ENCODE measurements at places on chromosomes 6 and 20. TPM values are rescaled to one million over a fixed set of nuclear protein-coding genes. Genes with fewer than 3 reads are reported as not detected.

HSPA12B gene
- 9.3 TPM for total RNA-seq

CST5 gene
- not detected for total RNA-seq

ZNF184 gene
- 9.2 TPM for total RNA-seq

BNIP5 gene
- under 0.01 TPM for total RNA-seq

PHACTR1 gene
- 4.1 TPM for total RNA-seq

RIMS1 gene
- total RNA-seq: 4.0 TPM

CDH22 gene
- 0.66 TPM for total RNA-seq

COL20A1 gene
- total RNA-seq: not detected

FHL5 gene
- total RNA-seq: 12.9 TPM

HAO1 gene
- not detected for total RNA-seq

RGS17 gene
- total RNA-seq: 1.8 TPM

OPRM1 gene
- total RNA-seq: not detected

SLC35D3 gene
- total RNA-seq: not detected

PRSS35 gene
- total RNA-seq: not detected

CLPSL2 gene
- total RNA-seq: 2.3 TPM

- H3K36me3 ChIP-seq: no peaks in the 10 kb centered on the region
- H3K4me1 ChIP-seq: no peaks in the 10 kb centered on the region
- no peaks in the 10 kb centered on the region for H3K27me3 ChIP-seq
Observed at GRCh38 chr20:1664911-1665310, 7.3 kb upstream of the SIRPG start.

GRCh38 chr20:19824861-19825260 lies 66.8 kb downstream of the RIN2 start:
- no peaks in the 10 kb centered on the region for H3K4me1 ChIP-seq
- no peak for DNase-seq
- no peaks in the 10 kb centered on the region for H3K27me3 ChIP-seq
- H3K36me3 ChIP-seq: no peaks in the 10 kb centered on the region
- no peak overlapping the region for H3K4me3 ChIP-seq

GRCh38 chr20:59561228-59561605 lies 43.1 kb upstream of the PHACTR3 start:
- H3K4me3 ChIP-seq: no peak overlapping the region
- DNase-seq: no peak
- H3K4me1 ChIP-seq: no peaks in the 10 kb centered on the region
- no peaks in the 10 kb centered on the region for H3K27me3 ChIP-seq

DNA sequence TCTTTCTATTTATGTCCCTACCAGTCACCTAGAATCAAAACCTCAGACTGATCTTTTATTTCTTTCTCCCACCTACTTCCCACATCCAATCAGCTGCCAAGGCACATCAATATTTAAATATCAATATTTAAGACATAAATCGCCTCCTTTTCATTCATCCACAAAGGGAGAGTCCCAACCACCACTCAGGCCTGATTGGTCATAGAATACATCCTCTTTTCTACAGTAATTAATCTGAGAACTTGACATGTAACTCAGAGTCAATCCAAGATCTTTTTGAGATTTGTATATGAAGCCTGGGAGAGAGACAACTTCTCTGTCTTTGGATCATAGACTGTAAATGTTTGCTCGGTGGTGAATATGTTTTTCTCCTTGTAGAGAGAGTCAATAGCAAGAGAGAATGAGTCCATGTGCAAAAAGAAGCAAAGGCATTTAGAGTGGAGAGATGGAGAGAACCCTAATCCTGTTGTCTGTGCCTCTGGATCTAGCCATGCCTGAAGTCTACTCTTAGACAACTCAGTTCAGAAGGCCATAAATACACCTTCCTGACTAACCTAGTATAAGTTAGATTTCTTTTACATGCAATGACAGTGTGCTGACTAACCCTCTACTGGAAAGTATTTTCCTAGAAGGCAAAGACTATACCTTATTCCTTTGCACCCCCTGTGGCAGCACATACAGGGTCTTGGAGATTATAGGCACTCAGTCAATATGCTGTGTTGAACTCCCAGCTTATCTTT lies 12.1 kb upstream of the NEDD9 start:
- H3K4me1 ChIP-seq: no peaks in the 10 kb centered on the region
- no peaks in the 10 kb centered on the region for H3K27me3 ChIP-seq
- no peak overlapping the region for H3K4me3 ChIP-seq
- H3K36me3 ChIP-seq: no peaks in the 10 kb centered on the region
- H3K27ac ChIP-seq: no peak overlapping the region

- H3K27me3 ChIP-seq: no peaks in the 10 kb centered on the region
- H3K4me3 ChIP-seq: no peak overlapping the region
- no peak for DNase-seq
Observed at GRCh38 chr20:33744773-33745385, 13.1 kb downstream of the ZNF341 start.

GRCh38 chr20:1378735-1379125 lies 14.1 kb downstream of the FKBP1A start:
- H3K4me3 ChIP-seq: no peak overlapping the region
- no peak overlapping the region for H3K27ac ChIP-seq
- no peaks in the 10 kb centered on the region for H3K4me1 ChIP-seq
- H3K27me3 ChIP-seq: no peaks in the 10 kb centered on the region
- H3K36me3 ChIP-seq: no peaks in the 10 kb centered on the region
- DNase-seq: no peak

GRCh38 chr20:57838670-57839151 lies 128.9 kb upstream of the PMEPA1 start:
- no peaks in the 10 kb centered on the region for H3K4me1 ChIP-seq
- no peaks in the 10 kb centered on the region for H3K27me3 ChIP-seq
- H3K27ac ChIP-seq: no peak overlapping the region
- DNase-seq: no peak
- no peak overlapping the region for H3K4me3 ChIP-seq
- H3K36me3 ChIP-seq: no peaks in the 10 kb centered on the region

- H3K4me1 ChIP-seq: no peaks in the 10 kb centered on the region
- H3K27me3 ChIP-seq: peaks cover 14% of the 10 kb centered on the region
Observed at GRCh38 chr20:37558306-37558705, 30.6 kb upstream of the BLCAP start.

DNA sequence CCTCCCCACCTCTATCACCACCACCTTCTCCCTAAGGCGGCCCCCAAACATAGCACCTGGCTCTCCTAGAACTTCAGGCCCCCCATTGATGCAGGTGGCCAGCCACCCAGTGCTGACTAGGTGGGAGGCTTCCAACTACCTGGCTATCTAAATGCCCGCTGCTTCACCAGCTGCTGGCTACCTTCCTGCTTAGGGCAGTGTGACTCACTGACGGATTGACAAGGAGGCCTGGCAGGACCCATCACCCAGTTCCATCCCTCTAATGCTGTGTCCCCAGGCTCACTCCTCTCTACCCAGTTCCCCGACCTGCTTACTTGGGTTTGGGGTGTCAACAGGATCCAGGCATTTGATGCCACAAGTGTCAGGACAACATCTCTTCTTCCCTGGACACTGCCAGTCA lies 1.1 kb downstream of the SLPI start:
- H3K36me3 ChIP-seq: no peaks in the 10 kb centered on the region
- H3K4me3 ChIP-seq: peak overlapping the region; percentile 45
- H3K4me1 ChIP-seq: peaks cover 5% of the 10 kb centered on the region
- DNase-seq: no peak

GRCh38 chr20:50187403-50188051 lies 3.1 kb upstream of the CEBPB start:
- no peak overlapping the region for H3K4me3 ChIP-seq
- DNase-seq: no peak
- peak overlapping the region; percentile 83 for H3K27ac ChIP-seq
- no peaks in the 10 kb centered on the region for H3K36me3 ChIP-seq
- no peaks in the 10 kb centered on the region for H3K4me1 ChIP-seq

DNA sequence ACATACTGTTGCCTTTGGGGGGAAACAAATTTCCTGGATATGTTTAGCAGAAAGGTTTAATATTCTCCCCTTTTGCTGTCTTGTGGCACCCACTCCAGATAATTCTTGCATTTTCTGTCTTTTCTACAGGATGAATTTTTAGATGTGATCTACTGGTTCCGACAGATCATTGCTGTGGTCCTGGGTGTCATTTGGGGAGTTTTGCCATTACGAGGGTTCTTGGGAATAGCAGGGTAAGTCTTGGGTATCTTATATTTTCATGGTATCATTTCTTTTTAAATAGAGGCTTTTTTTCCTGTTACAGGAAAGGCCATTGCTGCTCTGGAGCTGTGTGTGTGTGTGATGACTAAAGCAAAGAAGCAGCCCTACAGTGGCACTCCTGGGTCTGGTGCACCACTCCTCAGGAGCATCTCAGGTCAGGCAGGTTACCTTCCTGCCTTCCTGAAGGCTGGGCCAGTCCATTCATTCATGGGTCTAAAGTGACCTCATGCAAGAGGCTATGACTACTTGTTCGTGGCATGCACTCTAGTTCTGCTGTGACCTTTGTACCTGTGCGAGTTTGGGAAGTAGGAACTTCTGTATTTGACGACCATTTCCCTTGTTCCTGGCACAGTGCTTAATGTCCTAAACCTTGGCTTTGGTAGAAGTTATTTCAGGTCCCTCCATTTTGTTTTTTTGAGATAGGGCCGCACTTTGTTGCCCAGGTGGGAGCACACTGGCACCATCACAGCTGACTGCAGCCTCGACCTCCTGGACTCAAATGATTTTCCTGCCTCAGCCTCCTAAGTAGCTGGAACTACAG lies 2.2 kb downstream of the RAB5IF start:
- no peak overlapping the region for H3K27ac ChIP-seq
- H3K27me3 ChIP-seq: no peaks in the 10 kb centered on the region
- DNase-seq: no peak

GRCh38 chr20:51801122-51801822 lies 1.0 kb downstream of the SALL4 start:
- no peak for DNase-seq
- peak overlapping the region; percentile 64 for H3K4me3 ChIP-seq
- H3K27ac ChIP-seq: no peak overlapping the region
- no peaks in the 10 kb centered on the region for H3K36me3 ChIP-seq

DNA sequence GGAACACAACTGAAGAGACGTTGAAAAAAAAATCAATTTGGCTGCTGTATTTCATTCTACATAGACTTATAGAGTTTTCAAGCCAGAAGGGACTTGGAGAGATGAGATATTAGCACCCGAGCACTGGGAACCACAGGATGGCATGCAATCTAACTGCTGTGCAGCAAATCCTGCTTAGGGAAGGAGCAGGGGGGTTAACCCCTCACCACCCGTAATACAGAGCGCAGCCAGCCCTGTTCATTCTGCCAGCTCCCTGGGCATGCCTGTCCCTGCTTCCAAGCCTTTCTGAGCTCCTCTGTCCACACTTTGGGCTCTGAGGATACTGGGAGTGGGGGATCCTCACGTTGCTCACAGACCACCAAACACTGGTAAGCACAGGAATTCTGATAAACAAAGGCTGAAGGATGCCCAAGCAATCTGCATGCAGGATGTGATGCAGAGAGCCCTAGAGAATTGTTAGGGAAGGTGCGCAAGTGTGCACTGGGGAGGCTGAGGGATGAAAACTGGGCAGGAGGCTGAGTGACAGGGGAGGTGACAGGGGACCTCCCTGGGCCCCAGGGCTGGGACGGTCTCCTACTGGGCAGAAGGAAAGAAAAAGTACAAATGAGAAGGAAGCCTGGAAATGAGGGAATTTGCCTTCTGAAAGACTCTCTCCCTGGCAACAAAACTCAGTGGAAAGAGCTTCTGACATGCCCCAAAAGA lies 34.0 kb downstream of the CPNE5 start:
- H3K27me3 ChIP-seq: no peaks in the 10 kb centered on the region
- no peak for DNase-seq
- H3K4me1 ChIP-seq: no peaks in the 10 kb centered on the region
- H3K36me3 ChIP-seq: no peaks in the 10 kb centered on the region

- H3K27me3 ChIP-seq: no peaks in the 10 kb centered on the region
- H3K4me3 ChIP-seq: no peak overlapping the region
- no peaks in the 10 kb centered on the region for H3K4me1 ChIP-seq
- H3K27ac ChIP-seq: no peak overlapping the region
- no peak for DNase-seq
- H3K36me3 ChIP-seq: no peaks in the 10 kb centered on the region
Observed at GRCh38 chr20:14049111-14049510, 53.8 kb downstream of the MACROD2 start.

DNA sequence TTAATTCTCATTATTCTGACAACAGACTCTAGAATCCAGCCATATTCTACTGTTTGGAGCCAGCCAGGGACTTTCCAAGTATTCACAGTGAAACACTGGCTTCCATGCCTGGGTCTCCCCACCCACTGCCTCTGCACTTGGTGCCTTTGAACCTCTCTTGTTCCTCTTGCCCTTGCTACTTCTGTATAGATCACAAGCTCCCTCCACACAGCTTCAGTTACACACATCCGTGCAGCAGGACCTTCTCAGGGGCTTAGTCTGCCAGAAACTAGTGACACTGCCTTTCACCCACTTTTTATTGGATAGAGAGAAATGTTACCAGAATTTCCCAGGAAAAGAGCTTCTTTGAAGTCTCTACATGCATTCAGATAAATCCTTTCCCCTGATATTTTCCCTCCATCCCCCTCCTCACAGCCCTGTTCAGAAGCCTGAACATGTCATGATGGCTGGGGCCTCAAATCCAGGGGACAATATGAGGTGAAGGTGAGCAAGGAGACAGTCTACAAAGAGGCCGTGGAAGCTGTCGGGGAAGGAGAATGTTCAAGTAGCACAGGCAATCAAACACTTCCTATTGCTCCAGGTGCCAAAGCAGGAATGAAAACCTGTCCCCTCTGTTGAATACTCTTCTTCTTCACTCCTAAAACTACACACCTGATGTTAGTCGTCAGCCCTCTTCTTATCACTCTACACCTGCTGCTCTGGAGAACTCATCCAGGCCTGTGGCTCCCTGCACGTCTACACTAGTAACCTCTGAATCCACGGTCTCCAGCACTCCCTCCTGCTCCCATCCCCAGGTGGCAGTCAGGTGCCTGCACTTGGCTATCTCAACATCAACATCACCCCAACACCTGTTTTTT lies 20.2 kb upstream of the HLA-DOA start:
- no peaks in the 10 kb centered on the region for H3K27me3 ChIP-seq
- no peaks in the 10 kb centered on the region for H3K36me3 ChIP-seq
- peak overlapping the region; percentile 48 for H3K27ac ChIP-seq
- no peak overlapping the region for H3K4me3 ChIP-seq
- no peak for DNase-seq
- no peaks in the 10 kb centered on the region for H3K4me1 ChIP-seq

DNA sequence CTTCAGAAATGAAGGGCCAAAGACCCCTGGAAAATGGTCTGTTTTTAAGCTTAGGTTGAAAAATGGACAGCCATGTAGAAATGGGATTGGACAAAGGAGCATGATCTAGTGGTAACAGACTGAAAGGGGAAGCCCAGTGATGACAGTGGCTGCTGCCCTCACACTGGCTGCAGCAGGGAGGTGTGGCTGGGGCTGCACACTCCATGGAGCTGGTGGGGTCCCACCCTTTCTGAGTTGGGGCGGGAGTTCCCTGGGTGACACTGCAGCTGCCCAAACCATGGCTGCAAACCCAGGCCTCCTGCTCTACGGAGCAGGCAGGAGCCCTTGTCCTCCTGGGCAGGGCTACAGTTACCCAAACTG lies 8.5 kb upstream of the PACSIN1 start:
- no peak overlapping the region for H3K27ac ChIP-seq
- DNase-seq: no peak
- H3K4me1 ChIP-seq: no peaks in the 10 kb centered on the region
- H3K27me3 ChIP-seq: no peaks in the 10 kb centered on the region

DNA sequence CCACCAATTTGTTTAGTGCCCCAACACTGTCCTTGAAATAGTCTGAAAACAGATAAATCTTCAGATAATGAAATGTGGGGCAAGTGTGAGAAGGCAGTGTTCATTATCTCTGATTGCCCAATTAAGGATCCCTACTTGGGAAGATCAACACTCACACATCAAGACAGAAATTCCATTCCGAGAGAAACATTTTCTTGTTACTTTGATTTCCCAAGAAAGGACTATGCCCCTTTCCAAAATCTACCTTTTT lies 16.2 kb downstream of the HMGN4 start:
- H3K27ac ChIP-seq: peak overlapping the region; percentile 92
- no peaks in the 10 kb centered on the region for H3K36me3 ChIP-seq
- DNase-seq: no peak
- H3K4me3 ChIP-seq: peak overlapping the region; percentile 19
- no peaks in the 10 kb centered on the region for H3K27me3 ChIP-seq
